ENCODE measurements at places on chromosomes 2 and 18. TPM values are rescaled to one million over a fixed set of nuclear protein-coding genes. Genes with fewer than 3 reads are reported as not detected.

C2orf66 gene
- 0.25 TPM for total RNA-seq

UPP2 gene
- total RNA-seq = not detected

STARD6 gene
- not detected for total RNA-seq

SERPINB12 gene
- total RNA-seq = not detected

DNA sequence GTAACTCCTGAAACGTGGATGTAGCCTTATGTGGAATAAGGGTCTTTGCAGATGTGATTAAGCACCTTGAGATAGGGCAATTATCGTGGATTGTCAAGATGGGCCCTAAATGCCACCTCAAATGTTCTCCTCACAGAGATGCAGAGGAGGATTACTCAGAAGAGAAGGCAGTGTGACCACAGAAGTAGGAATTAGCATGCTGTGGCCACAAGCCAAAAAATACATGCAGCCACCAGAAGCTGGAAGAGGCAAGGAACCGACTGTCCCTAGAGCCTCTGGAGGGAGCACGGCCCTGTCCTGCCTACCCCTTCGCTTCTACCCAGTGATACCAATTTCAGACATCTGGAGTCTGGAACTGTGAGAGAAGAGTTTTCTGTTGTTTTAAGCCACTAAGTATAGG is 47.3 kb upstream of the MGAT5 start:
- no peak overlapping the region for H3K4me3 ChIP-seq
- H3K4me1 ChIP-seq = peaks cover 10% of the 10 kb centered on the region
- DNase-seq = no peak
- H3K27ac ChIP-seq = no peak overlapping the region

DNA sequence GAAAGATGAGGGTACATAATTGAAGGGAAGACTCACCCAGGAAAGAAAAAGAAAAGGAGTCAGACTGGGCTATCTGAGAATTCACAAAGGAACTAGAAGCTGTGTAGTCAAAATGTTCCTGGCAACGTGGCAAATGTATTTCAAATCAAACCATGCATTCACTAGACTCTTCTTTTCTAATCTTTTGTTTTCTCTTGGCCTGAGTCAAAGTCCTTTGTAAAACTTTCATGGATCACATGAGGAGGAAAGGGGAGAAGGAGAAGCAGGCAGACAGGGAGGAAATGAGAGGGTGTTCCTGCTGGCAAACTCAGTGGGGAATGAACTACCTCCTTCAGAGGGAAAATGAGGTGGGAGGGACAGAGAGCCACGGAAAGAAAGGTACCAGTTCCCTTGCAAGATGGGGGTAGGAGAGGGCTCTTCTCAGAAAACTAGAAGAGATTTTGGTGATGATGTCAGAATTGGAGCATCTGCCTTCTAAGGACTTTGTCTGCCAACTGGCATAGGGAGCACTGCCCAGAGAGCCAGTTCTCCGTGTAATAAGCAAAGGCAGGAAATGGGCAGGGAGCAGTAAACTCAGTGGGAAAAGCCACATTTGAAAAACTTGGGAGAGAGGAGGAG is 51.4 kb downstream of the SLC8A1 start:
- DNase-seq = no peak
- no peak overlapping the region for H3K27ac ChIP-seq
- no peaks in the 10 kb centered on the region for H3K4me1 ChIP-seq
- no peaks in the 10 kb centered on the region for H3K36me3 ChIP-seq
- no peak overlapping the region for H3K4me3 ChIP-seq
